ENCODE measurements at places on chromosomes 7 and 10.

GRCh38 chr10:49191349-49191748 lies 3.2 kb upstream of the TMEM273 start:
- no peak for DNase-seq

- peak; percentile 88 for DNase-seq
Measured at GRCh38 chr10:119131512-119132240, 27.8 kb downstream of the DENND10 start.

DNA sequence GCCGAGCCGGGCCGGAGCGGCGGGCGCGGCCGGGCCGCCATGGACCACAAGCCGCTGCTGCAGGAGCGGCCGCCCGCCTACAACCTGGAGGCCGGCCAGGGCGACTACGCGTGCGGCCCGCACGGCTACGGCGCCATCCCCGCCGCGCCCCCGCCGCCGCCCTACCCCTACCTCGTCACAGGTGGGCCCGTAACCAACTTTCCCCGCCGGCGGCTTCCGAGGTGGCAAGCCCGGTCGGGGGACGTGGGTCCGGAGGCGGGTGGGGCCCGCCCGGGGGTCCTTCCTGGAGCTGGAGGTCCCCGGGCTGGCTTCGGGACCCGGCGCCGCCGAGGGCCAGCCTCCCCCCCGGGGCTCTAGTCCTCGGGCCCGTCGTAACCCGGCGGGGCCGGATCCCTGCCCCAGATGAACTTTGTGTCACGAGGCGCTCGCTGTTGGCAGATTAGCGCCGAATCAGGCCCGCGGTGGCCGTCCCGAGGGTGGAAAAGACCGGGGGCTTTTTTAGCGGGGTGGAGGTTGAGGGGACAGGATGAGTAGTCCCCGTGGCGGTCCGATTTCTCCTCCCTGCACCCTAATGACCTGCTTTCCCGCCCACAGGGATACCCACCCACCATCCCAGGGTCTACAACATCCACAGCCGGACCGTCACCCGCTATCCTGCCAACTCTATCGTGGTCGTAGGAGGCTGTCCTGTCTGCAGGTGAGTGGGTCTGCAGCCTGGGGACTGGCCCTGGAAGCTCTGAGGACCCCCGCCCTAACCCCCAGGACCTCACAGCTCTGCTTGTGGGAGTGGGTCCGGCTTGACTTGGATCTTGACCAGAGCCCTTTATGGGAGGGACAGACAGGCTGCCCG lies 496 bp downstream of the BRI3 start:
- DNase-seq: peak; percentile 55

- DNase-seq: no peak
Measured at GRCh38 chr7:69603351-69603750, 5.1 kb downstream of the AUTS2 start.

DNA sequence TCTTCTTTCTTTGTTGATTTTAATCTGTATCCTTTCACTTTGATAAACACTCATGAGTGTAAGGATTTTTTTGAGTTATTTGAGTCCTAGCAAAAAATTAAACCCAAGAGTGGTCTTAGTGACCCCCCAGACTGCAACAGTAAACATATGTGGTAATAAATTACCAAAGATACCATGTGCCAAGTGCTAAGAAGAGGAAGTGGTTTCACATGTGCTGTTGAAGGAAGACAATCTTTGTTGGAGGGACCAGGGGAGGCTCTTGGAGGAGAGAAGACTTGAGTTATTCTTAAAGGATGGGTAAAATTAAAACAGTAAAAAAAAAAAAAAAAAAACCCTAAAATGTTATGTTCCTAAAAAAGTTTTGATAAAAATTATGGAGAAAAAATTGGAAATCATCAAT lies 150.2 kb downstream of the SEC23IP start:
- DNase-seq: peak; percentile 3

DNA sequence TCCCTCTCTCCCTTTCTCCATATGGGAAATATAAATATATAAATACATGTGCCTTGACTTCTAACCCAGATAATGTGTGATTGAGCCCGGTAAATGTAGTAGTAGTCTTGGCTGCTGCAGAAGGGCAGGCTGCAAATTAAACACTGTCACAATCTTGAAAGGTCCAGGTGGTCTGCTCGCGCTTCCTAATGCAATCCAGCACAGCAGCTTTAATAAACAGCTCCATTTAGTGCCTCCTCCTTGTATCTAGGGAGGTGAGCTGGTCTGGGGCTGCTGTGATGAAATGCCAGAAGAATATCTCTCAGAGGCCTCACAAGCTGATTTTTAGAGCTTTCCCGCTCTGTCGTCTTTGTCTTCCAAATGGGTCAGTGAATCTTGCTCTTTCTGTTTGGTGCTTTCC lies 782 bp downstream of the POU6F2 start:
- no peak for DNase-seq

DNA sequence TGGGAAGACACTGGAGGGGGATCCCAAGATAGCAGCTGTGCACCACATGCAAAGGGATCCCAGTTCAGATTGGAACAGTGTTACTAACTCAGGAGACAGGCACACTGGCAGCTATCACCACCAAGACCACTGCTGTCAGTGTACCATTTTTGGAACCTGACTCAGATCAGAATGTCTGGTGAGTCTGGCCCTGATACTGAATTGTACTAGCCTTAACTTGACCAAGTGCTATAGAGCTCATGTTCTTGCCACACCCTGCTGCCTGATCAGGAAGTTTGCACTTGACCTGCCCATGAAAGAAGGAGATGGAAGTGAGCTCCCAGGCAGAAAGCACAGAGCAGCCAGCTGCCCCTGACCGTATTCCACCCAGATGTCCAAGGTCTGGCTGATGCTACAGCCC lies 4.8 kb upstream of the PRRT4 start:
- DNase-seq: no peak

GRCh38 chr10:32419615-32420014 lies 26.3 kb upstream of the CCDC7 start:
- DNase-seq: no peak

GRCh38 chr10:91220954-91221675 lies 652 bp downstream of the PCGF5 start:
- peak; percentile 52 for DNase-seq

DNA sequence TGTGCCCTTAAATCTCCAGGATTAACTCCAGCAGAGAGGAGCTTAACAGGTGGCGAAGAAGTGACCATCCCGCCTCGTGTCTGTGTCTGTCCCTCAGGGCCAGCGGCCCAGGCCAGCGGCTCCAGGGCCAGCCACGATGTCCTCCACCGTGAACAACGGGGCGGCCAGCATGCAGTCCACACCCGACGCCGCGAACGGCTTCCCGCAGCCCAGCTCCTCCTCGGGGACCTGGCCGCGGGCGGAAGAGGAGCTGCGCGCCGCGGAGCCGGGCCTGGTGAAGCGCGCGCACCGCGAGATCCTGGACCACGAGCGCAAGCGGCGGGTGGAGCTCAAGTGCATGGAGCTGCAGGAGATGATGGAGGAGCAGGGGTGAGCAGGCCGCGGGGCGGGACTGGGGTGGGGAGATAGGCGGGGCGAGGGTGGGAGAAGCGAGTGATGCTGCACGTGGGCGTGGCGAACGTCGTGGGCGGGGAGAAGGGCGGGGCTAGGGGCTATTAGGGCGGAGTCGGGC lies 33.3 kb downstream of the SRRM3 start:
- DNase-seq: peak; percentile 88

DNA sequence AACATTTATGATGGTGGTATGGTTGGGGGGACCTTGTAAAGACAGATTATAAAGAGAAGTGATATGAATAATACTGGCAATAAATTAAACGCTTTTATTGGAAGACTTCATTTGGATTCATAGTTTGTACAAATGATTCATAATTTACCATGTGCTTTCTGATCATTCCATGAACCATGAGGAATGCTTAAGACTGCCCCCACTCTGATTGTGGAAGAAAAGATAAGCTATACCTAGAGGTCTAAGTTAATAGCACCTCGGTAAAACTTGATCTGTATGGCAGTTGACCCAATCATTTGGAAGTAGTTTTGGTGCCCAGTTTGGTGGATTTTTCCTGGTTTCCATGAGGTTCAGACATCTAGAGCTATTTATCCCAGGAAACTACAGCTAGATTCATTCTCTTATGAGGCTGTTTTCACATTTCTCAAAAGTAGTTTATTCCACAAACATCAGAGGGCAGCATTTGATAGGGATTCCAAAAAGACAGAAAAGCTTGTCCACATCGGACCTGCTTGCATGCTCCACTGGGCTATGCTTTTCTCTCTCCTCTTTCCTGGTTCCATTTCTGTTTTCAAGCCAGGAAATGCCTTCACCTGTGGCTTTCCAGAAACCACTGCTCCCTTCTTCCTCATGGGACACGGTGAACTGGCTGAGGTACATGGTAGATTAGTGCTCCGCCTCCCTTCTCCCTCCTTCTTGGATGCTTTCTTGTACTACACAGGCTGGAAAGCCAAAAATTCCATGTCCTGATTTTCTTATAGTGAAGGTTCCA lies 29.2 kb downstream of the TFAM start:
- no peak for DNase-seq

- no peak for DNase-seq
Measured at GRCh38 chr10:103512591-103513379, 19.3 kb downstream of the NEURL1 start.

DNA sequence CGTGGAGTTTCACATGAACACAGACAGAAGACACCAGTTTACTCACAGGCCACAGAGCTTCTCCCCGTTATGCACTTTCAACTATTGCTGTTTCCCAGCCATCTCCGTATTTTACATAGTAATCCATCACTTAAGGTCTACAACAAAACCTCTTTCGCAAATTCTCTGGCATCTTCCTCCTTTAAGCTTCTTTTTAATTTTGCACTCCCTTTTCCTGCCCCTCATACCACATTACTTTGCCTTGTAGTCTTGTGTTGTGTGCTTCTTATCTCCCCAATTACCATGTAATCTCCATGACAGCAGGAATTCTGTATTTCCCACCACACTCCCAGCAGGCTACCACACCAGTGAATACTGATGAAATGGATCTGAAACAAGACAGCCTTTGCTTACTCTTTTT lies 87.3 kb downstream of the ODAD2 start:
- no peak for DNase-seq

DNA sequence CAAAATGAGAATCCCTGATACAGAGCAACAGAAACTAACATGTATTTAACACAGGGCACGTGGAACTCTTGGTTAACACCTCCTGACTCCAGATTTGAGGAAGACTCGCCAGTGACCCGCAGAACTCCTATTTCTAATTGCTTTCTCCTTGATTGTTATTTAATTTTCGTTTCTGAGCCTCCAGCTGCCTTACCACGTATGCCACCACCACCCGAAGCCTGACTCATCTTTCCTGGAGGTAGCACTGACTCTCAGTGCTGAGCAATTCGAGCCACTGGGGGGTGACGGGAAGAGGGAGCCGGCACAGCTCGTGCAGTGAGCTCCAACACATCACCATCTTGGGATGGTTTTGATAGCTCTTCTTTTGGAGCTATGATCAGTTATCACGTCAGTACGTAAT lies 273.9 kb upstream of the MGMT start:
- no peak for DNase-seq

DNA sequence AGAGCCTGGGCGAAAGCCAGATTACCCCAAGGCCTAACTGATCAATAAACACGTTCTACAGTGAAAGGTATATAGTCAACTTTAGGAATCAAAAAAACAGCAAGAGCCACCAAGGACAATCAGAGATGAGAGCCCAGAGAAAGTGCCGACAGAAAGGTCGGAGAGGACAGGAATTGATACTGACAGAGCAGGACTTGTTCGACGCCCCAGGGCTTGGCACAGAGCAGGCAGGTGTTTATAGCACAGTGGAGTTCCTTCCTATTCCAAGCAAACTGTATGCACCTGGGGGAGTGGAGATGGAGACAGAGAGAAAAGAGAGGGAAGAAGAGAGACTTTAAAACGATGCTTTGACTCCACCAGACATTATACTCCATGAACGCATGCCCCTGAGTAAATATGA lies 39.5 kb downstream of the PPP1R3C start:
- DNase-seq: no peak

GRCh38 chr7:125136755-125137532 lies 207.3 kb upstream of the POT1 start:
- no peak for DNase-seq

- DNase-seq: peak; percentile 52
Measured at GRCh38 chr7:76356823-76357222, 2.0 kb downstream of the YWHAG start.

DNA sequence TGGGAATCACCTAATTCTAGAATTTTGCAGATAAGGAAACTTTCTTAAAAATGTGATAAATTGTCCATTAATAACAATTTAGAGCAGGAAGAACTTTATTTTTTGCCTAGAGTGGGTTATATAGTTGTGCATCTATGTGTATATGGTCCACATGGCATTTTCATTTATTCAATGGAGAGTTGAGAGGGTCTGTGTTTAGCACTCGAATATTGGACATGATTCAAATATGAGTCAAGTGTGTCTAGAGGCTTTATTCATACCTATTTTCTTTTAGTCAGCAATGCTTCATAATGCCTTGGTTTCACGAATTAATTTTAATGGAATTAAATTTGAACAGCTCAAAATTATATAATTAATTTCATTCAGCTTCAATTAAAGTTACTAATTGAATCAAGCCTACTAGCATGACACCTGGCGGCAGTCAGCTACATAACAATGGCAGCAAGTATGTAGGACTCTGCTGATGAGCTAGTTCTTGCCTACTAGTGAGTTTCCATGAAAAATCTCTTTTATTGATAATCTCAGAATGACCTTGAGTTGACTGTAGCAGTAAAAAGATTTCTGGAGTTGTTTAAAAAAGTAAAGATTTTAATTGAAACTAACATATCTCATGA lies 17.7 kb downstream of the MDFIC start:
- no peak for DNase-seq

Data from hematopoietic multipotent progenitor cell treated with erythropoietin and hydrocortisone succinate and interleukin-3 and kit ligand, for 6 days (in vitro differentiated cells).